Fibroblast of skin of abdomen (primary cell): ENCODE measurements at places on chromosomes 3 and 15.
A peak's percentile ranks its signal among the peaks of the same experiment; 100 is the strongest.

DNA sequence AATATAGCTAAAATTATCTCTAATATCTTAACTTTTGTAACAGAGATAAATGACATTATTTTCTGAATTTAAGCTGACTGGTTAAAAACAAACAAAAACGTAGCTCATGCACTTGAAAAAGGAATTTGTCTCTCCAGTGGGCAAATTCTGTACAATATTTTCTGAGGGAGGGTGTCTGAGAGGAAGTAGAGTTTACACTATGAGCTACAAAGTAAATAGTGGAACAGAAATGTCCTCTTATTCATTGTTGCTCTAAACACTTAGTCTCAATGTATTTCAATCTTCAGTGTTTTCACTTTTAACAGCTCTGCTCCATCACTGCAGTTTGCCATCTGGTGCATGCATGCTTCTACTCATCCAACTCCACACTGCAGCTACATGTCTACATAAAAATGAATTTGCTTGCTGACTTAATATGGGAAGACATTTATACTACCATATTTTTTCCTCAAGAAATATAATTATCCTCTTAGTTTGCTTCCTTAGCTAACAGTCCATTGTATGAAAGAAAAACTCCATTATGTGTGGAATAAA, 817.4 kb upstream of the LMCD1 start:
- no peak for DNase-seq

DNA sequence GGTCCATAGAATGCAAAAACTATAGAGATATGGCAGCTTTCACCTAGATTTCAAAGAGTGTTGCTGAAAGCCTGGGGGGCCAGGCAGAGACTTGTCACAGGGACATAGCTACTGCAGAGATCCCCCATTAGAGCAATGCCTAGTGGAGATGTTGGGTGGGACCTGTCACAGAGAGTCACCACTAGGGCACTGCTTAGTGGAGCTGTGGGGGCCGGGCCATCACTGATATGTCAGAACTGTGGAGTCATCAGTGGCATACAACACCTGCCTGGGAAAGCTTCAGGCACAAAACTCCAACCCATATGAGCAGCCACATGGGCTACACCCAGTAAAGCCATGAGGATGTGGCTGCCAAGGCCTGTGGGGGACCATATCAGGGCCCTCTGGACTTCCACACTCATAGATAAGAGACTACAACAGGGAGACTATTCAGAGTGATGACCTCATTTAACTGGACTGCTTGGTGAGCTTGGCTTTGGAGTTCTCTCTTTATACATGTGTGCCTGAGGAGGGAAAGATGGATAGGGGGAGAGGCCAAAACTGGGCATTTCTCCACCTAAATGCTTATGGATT, 176.3 kb downstream of the ZNF621 start:
- no peak for DNase-seq

DNA sequence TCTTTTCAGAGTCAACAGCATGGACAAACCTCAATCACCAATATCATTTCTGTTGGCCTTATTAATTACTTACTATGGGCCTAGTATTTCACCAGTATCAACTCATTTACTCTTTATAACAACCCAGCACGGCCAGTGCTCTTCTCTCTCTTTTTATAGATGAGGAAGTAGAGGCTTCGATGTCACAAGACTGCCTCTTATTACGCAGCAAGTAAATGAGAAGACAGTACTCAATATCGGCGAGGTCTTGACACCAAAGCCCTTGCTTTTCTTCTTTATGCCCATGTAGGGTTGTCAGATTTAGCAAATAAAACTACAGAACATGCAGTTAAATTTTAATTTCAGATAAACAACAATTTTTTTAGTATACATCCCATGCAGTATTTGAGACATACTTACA, 99.0 kb upstream of the KCNMB2 start:
- DNase-seq = no peak

DNA sequence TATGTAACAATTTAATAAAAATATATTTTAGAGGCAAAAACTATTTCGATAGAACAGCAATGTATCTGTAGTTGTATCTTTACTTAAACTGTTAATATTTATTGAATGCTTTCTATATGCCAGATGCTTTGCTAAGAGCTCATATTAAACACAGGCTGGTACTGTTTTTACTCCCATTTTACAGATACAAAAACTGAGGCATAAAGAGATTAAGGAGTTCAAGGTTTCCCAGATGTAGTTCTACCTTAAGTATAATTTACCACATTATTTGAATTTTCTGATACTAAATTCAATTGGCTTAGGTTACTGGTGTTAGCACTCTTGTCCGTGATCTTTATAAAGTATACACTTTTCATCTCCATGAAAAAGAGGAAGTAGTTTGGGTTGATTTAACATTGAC, 149.8 kb downstream of the ROBO2 start:
- DNase-seq = no peak

DNA sequence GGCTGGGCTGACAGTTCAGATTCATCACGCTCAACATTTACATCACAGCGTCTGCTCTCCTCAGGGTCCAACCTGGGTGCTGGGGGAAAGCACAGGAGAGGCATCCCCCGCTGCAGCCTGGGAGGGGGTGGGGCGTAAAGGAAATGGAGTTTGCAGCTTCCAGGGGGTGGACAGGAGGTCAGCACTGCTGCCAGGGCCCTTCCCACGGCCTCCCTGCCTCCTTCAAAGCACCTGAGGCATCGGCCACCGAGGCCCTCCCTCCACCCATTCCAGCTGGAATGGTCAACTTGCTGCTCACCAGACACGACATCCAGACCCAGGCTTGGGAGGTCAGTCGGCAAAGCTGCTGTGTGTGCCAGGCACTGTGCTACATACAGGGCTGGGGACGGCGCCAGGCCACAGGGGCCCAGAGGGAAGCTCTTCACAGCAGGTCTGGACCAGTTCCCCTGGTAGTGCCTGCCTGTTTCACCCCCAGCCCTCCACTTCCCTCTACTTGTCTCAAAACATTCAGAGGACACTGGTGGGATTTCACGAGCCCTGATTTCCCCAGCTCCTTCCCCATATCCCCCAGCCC, 120.7 kb downstream of the ANP32A start:
- no peak for DNase-seq

- peak; percentile 51 for DNase-seq
Observed at GRCh38 chr3:107222907-107223306, 154.3 kb upstream of the CCDC54 start.

- DNase-seq = peak; percentile 40
Observed at GRCh38 chr3:31193871-31194270, 299.4 kb upstream of the GADL1 start.

GRCh38 chr3:38627956-38628355, 21.5 kb downstream of the SCN5A start:
- no peak for DNase-seq

DNA sequence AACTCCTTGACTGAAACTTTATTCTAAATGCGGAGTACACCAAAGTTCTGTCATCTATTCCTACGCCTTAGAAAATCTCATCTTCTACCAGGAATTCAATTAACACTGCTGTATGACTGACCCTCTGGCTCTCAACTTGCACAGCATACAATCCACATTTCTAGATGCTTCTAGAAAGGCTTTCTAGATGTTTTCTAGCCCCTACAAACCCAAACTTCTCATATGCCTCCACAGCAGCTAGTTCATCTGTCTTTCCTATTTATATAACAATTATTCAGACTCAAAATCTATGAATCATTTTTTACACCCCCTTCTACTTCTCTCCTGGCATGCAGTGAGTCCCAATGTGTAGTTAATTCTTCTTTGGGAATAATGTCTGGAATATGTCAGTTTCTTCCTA, 13.2 kb downstream of the INO80 start:
- DNase-seq = no peak

DNA sequence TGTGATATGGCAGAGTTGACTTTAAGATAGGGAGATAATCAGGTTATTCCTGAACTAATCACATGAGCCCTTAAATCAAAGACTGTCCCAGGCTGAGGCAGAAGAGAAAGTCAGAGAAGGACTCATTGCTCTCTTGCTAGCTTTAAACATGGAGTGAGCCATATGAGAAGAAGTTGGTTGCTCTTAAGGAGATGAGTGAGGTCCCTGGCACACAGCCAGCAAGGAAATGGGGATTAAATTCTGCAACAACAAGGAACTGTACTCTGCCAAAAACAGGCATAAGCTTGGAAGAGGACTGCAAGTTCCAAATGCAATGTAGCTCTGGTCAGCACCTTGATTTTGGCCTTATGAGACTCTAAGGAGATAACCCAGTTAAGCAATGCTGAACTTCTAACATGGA, 457.0 kb downstream of the PLOD2 start:
- peak; percentile 37 for DNase-seq

DNA sequence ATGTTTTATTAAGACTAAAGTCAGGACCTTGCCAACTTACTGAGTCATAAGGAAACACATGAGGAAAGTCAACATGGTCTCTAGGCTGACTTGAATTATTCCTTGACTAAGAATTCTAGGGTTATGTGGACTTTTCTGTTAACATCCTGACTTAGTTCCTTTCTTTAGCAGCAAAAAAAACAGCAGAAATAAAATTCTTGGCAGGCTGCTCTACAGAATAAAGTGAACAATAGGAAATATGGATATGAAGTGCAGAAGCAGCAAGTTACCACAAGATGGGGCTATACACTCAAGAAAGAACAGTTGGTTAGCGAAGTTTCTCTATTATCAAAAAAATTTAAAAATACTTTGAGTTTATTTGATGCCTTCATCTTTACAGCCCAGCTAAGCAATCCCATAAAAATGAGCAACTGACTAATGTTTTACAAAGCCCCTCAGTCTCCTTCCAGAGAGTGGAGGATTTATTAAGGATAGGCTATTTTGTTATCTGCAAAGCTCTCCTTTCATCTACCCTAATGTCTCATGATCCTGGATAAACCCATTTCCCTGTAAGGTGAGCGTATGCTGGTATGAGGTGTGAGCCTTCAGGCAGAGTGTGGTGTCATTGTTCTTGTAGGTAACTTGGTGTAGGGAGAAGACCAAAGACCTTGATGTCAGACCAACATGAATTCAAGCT, 23.1 kb upstream of the MCCC1 start:
- peak; percentile 53 for DNase-seq

- no peak for DNase-seq
Observed at GRCh38 chr3:127103080-127103479, 89.9 kb upstream of the PRR23E start.

- peak; percentile 13 for DNase-seq
Observed at GRCh38 chr3:46406788-46407611, at the start of the genes CCR5AS and CCRL2. TSS of gene CCR5AS (minus strand) at chr3:46407066. TSS of gene CCRL2 (plus strand) at chr3:46407259. CDS start at chr3:46408080, 821 bp downstream.

- DNase-seq = peak; percentile 62
Observed at GRCh38 chr3:161560008-161560637, 63.5 kb downstream of the OTOL1 start.

- peak; percentile 50 for DNase-seq
Observed at GRCh38 chr3:165523801-165524200, 313.4 kb downstream of the BCHE start.
